ENCODE measurements at places on chromosomes 2 and 18. TPM values are rescaled to one million over a fixed set of nuclear protein-coding genes. Genes with fewer than 3 reads are reported as not detected.

Gene RGPD4
- total RNA-seq, result not detected

Gene ZNF532
- 59.3 TPM for total RNA-seq

Gene CAVIN2
- total RNA-seq, result 93.9 TPM

DNA sequence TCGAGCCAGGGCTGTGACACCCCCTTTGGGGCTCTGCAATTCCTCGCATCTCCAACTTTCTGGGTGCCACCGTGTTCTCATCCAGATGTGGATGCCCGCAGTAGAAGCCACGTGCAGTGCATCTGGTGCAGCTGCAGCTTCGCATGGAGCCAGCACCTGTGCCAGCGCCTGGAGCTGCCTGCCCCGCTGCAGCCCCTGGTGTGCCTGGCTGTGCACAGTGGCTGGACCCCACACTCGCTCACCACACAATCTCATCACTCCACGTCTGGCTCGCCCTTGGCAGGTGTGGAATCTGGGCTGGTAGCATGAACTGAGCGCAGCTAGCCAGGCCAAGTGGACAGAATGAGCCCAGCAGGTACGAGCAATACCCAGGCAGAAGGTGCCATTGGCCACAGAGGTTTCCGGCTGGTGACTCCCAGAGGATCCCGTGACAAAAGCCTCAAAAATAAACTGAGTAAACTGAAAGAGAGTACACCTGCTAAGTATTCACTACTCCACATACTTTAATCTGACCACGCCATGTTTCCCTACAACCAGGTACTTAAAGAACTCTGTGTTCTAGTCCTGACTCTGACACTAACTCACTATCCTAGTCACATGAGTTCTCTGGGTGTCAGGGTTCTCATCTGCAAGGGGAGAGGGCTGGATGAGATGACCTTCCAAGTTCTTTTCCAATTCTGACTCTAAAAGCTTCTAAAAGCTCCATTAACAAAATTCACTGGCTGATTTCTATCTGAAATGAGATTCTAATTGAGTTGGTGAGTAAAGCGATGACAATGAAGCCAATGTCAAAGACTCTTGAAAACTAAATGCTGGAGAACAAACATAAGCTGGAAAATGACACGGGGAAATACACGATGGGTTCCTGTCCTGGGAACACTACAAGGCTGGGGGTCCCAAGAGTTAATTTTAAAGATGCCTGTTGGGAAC is 37.1 kb downstream of the RNF152 start:
- DNase-seq, result no peak

- DNase-seq, result no peak
Measured at GRCh38 chr2:217790195-217790594, 212.6 kb downstream of the TNS1 start.

- DNase-seq, result no peak
Measured at GRCh38 chr2:216346781-216347180, 25.5 kb downstream of the MARCHF4 start.

- DNase-seq, result no peak
Measured at GRCh38 chr2:203185864-203186263, 53.0 kb upstream of the CYP20A1 start.

GRCh38 chr2:582792-583528 is 94.2 kb downstream of the TMEM18 start:
- DNase-seq, result no peak

DNA sequence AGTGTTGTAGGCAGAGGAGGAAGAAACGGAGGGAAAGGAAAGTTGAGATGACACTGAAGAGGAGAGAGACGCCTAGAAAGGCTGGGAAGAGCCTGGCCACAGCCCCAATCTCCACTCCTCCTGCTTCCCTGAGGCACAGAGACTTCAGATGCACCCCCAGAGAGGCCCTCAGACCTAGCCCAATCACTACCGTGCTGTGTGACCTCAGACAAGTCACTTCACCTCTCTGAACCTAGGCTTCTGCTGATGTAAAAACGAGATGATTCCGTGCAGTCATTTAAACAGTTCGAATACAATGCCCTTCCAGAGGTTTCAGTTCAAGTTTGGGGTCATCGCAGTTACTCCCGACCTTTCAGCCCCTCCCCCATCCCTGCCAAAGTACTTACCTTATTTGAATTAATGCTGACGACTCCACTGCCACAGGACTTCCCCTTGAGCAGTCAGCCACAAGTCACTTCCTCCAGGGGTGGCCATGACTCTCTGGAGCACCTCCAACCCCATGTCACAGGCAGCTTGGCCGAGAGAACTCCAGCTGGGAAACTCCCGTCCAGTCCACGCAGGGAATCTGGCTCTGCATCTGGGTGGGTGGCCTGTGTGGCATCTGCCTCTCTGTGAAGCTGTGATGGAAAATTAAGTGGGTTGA is 105.2 kb upstream of the ID2 start:
- no peak for DNase-seq

DNA sequence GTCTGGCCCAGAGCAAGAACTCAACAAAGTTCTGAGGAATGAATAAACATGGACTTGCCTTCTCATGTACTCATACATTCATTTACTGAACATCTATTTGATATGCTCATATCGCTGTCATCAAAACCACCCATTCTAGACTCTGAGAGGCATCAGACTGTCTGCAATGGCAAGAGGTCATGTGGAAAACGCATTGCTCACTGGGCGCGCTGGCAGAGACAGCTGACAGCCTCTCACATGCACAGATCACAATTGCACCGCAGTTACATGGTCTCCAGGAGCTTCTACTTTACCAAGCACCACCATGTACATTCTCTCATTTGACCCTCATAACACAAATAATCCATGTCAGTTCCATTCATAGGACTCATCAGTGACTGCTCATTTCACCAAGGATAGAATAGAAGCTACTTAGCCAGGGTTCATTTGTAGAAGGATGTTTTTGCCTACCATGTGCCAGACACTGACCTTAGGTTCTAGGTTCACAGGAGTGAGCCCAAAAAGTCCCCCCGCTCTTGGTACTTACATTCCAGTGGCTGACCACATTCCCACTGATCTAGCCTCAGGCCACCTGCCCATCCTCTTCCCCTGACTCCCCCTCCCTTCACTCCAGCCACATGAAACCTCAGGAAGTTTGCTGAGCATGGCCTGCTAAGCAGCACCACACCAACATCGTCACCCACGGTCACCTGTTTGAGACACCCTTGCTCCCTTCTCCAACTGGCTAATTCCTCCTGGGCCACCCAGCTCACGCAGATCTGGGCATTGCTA is 6.1 kb downstream of the FAM124B start:
- DNase-seq, result no peak

DNA sequence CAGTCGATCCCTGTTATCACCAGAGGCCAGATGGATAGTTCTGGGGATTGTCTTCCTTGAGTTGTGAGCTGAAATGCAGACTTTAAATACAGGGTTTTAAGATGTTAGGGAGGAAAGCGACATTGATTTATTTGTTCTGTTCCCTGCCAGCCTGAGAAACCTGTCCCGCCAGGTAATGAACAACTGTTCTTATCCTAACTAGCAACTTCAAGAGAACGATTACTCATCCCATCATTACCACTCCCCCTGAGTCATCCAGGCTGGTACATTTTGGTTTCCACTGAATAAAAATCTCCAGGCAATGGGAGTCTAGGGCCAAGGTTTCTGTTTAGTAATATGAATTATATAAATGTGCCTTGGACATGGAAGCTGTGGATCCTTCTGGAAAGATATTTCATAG is 131.2 kb downstream of the LYPD6B start:
- DNase-seq, result no peak

GRCh38 chr2:224469374-224469964 is 67.6 kb upstream of the FAM124B start:
- no peak for DNase-seq

Measured in left ventricle myocardium inferior (tissue), 1 donor.